ENCODE measurements at places on chromosomes 6 and 20.

DNA sequence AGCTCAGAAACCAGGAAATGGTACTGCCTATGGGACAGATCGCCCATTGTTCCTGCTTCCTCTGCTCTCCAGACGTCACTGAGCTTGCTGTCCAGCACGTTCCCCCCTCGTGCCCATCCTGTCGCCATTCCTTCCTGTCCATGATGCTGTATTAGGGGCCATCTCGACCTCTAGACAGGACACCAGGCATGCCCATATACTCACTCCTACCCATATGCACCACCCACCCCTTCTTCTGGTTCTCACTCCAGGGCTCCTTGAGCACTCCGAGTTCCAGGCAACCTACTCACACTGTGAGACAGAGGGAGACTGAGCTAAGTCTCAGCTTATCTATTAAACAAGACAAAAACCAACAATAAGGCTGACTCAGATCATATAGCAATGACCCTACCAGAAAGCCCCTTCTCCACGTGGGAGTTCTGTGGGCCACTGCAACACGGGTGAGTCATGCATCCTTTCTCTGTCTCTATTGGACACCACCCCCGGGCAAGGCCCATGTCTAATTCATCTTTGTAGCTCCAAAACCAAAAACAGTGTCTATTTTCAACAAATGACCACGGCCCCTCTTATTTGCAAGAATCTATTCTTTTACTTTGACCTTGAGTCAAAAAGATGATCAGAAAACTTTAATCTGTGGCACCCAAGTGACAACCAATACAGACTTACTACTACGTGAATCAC, 65.7 kb downstream of the PSMG4 start:
- DNase-seq: no peak

DNA sequence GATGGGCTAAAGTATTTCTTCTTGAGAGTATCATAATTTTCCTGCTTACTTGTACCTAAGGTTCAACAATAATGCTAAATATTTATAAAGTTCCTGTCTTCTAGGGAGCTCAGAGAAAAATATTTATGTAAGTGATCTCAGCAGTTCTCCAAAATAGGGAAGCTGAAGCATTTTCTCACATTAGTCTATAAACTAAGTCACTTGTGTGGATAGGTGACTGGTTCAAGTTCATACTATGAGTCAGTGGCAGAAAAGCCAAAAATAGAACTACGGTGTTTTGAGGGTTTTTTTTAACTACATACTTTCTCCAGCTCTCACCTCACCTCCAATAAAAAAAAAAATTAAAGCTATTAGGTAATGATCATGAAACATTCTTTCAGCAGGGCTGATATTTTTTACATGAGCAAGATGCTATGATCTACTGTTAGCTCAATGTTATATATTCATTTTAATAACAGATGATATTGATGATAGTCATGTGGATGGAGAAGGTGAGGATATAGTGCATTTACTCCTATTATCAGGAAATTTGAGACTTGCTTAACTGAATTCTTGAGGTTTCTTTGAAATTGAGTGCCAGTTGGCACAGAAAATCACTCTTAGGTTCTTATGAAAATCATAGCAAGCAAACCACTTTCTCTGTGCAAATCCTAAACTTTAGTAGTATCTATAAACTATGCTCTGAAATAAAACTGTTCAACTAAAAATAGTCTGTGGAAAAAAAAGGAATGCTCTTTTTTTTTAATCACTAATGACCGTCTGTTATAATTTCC, 4.1 kb upstream of the MOXD1 start:
- DNase-seq: no peak

DNA sequence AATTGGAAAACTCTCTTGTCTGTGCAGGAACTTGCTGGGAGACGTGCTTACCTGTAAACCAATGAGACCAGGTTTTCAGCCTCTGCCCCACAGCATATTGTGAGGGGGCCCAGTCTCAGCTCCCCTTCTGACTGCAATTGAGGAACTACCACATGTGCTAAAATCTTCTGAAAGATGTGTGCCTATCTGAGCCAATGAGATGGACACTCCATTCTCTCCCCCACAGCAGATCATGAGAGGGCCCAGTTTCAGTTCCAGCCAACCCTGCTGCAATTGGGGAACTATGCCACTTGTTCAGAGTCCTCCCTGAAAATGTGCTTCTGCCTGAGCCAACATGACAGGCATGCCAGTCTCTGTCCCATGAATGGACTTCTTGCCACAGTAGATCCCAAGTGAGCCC, 20.9 kb upstream of the PI3 start:
- DNase-seq: no peak

DNA sequence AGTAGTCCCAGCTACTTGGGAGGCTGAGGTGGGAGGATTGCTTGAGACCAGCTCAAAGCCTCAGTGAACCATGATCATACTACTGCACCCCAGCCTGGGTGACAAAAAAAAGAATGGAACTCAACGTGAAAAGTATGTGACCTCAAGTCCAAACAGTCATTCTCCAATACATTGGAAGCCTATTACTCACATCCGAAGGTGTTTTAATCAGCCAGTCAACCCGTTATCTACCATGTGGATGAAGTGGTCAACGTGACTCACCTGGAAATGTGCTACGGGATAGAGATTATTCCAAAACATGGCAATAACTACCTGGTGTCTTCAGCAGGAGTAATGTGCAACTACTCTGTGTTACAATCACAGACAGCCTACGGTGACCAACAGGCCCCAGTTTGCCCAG, 85.8 kb upstream of the TOP1 start:
- DNase-seq: no peak

DNA sequence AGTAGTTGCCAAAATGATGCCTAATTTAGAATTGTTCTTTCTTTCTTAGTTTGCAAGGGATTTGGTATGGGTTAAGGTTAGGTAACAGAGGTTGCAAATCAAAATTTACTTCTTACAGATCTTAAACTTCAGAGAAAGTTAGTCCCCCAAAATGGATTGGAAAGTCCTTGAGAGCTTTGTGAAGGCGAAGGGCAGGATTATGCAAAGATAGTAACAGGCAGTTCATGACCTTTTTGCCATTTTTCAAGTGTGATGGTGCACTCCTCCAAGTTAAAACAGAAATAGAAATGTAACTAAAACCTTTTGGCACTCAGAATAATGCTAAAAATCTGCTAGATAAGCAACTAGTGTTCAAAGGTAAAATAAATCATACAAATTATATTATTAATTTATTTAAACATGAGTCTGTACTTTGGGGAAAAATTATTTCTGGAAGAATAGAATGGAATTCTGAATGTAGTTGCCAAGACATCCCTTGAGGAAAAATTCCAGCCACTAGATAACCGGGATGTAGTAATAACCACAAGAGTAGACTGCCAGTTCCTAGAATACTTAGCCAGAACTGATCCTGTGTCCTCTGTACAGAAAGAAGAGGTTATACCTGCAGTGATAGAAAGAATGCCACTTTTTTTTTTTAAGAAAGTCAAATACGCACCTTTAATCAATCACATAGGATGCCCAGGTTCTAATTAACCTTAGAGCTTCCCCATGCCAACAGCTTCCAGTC, 31.8 kb upstream of the DAAM2 start:
- DNase-seq: no peak

GRCh38 chr6:4129446-4129845, 5.9 kb downstream of the ECI2 start:
- no peak for DNase-seq
